ENCODE measurements at places on chromosomes 2 and 18.
A peak's percentile ranks its signal among the peaks of the same experiment; 100 is the strongest.

DNA sequence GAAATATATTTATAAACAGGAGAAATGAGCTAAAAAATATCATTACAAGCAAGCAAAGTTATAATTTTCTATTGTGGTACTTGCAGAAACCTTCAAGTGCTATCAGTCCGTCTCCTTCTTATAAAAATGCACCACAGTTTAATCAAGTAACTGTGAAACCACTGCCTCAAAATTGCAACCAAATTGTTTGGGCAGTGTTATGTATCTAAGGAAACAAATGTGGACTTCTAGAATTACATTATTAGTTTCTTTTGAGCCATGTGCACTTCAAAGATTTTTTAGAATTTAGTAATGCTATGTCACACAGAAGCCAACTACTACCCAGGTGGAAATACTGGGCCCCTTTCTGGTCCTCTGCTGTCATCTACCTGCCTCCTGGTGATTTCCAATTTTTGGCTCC lies 495.6 kb downstream of the NYAP2 start:
- DNase-seq = no peak

GRCh38 chr2:55519938-55520885 lies 694 bp downstream of the CFAP36 start:
- DNase-seq = peak; percentile 28

- no peak for DNase-seq
Measured at GRCh38 chr18:46877329-46877987, 39.8 kb downstream of the PIAS2 start.

GRCh38 chr2:188425266-188425665 lies 133.6 kb downstream of the GULP1 start:
- DNase-seq = no peak

- no peak for DNase-seq
Measured at GRCh38 chr2:86037141-86037794, 68.4 kb downstream of the POLR1A start.

GRCh38 chr18:66280470-66280869 lies 323.4 kb downstream of the CDH19 start:
- no peak for DNase-seq

DNA sequence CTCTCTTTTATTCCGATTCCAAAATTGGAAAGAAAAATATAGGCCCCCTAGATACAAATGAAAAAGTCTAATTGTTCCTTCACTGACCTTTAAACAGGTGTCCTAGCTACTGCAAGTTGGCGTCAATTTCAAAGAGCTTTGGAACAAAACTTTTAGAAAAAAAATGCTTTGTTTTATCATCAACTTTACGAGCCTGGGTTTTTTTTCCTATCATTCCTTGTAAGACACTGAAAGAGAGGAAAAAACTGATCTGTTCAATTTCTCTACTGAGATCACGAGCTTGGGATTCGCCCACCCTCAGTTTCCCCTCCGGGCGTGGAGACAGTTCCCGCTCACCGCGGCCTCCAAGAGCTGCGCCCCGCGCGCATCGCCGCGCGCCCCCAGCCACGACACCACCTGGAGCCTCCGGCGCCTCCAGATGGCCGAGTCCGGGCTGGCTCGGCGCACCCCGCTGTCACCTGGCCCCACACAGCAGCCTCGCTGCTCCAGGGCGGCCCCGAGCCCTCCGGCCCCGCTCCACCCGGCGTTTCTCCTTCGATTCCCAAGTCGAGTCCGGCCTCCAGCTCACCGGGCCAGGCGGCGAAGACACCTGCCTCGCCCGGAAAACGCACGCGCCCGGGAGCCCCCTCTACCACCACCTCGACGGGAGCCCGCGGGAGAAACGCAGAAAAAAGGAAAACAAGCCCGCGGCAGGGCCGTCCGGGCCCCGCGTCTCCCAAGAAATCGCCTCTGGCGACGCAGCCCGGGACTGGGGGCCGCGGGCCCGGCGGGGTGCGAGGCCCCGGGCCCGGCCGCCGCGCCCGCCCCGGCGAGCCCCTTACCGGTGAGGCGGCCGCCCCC lies 656 bp downstream of the TBC1D8 start:
- no peak for DNase-seq

DNA sequence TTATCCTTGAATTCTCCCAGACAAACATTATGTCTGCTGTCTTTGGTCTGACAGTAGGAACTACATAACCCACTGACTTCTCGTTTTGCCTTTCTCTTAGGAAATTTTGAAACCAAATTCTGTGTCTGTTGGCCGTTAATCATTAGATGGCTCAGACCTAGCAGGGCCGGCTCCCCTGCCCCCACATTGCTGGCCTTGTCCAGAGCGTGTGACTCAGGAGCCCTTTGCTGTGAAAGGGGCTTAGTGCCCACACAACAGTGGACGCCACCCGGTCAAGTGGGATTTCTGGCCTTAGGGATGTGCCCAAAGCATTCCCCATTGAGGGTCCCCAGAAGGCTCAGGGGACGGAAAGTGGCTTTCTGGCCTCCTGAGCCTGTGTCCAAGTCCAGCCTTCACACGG lies 137.5 kb downstream of the CTIF start:
- DNase-seq = no peak

DNA sequence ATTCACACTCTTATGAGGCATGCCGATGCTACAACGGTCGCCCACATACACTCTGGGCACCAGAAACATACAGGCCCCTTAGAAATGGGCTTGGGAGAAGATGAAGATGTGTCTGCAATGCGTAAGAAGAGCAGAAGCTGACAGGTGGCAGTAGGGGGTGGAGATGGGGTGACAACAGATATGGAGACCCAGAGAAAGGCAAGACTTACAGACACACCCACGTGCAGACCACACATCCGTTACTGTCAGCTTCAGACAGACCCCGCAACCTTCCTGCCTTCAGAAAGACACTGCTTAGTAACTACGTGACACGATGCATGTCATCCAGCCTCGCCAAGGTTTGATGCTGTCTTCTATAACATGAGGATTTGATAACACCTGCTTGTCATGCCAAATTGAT lies 89.5 kb downstream of the ZFP36L2 start:
- DNase-seq = peak; percentile 59

DNA sequence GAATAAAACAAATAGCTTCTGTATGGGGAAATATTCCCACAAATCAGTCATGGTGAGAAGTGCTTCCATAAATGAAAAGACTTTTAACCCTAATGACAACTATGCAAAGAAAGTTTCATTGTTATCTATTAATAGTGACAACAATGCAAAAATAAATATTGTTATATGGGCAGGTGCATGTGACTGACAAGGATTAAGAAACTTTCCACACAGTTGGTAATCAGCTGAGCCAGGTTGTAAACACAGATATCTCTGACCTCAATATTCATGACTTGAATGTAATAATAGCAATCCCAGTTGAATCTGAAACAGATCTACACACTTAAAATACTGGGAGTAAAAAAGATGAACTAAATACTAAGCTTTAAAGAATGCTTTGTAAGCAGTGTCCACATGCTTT lies 517.0 kb upstream of the SOX11 start:
- DNase-seq = no peak

DNA sequence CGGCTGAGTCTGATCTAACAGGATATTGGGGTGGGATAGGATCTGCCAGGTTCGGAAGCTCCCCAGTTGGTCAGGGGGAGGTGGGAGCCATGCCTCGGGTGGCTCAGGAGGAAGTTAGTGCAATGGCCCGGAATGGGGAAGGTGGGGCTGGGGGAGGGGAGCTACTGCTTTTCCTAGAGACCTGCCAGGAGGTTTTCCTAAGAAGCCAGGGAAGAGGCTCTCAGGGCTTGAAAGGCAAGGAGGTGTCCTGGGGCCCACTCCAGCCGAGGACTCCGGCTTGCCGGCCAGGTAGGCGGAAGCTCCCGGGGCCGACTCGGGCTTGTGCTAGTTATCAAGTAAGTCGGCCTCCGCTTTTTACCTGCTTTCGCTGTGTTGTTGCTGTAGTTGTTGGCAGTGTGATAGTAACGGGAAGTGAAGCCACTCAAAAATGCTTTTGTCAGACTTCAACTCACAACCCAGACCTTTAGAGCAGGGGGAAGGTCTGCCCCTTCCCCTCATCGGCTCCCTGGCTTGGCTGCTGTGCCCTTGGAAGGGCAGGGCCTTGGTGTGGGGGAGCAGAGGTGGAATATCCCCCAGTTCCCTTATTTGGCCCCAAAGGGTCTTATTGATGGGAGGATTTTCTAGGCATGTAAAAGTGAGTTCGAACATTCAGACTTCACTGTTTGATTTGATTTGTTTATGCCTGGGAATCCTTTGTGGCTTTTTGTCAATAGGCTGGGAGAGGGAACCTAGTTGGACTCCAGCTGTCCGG lies 5.4 kb downstream of the GDF7 start:
- no peak for DNase-seq
